Stimulated activated CD8-positive, alpha-beta memory T cell treated with anti-CD3 and anti-CD28 coated beads, Interleukin-7, amount 100 ng/mL, for 1 hour (primary cell): ENCODE measurements at places on chromosomes 2 and 18.
A peak's percentile ranks its signal among the peaks of the same experiment; 100 is the strongest.

GRCh38 chr18:44054514-44054913 lies 626.2 kb upstream of the SETBP1 start:
- no peak for DNase-seq

DNA sequence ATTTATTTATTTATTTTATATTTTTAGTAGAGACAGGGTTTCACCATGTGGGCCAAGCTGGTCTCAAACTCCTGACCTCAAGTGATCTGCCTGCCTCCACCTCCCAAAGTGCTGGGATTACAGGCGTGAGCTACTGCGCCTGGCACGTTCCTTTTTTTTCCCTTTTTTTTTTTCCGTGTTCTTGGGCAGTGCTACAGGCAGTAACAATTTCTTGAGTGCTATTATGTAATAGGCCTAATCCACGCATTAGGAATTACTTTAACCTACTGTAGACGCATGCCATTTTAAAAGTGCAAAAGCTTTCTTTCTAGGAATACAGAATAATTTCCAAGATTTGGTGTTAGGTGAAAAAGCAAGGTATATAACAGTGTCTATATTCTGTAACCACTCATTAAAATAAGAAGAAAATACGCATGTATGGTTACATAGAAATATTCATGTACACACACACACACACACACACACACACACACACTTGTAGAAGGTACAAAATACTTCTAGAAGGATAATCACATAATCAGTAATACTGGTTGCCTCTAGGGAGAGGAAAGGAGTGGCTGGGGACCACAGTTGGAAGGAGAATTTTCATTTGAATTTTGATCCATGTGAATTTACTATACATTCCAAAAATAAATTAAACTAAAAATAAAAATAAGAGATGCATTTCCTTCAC lies 92.3 kb downstream of the METTL8 start:
- DNase-seq: no peak

DNA sequence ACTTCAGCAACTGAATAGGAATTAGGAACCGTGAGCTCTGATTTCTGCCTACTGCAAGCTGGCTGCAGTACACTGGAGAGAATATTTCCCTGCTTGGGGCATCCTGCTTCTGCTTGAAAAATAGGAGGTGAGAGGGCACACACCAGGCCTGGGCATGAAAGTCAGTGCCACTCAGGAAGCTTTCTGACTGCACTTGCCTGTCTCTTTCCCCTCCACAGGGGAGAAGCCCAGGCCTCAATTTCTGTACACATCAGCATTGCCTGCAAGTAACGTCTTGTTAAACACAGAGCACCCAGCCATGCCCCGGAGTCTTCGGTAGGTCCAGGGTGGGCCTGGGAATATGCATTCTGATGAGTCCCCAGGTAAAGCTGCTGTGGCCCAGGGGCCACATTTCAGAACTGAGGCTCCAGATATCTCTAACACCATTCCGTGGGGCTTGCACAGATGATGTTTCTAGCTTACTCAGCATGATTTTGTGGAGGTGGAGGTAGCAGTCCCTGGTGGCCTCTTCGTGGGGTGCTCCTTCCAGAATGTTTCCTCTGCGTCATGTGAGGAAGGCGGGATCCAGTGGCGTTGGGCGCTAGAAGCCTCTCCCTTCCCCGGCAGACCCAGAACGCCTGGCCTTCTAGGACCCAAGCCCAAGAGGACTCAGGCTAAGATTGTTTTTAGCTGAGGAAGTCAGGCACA lies 114.1 kb downstream of the ZBTB7C start:
- DNase-seq: no peak

DNA sequence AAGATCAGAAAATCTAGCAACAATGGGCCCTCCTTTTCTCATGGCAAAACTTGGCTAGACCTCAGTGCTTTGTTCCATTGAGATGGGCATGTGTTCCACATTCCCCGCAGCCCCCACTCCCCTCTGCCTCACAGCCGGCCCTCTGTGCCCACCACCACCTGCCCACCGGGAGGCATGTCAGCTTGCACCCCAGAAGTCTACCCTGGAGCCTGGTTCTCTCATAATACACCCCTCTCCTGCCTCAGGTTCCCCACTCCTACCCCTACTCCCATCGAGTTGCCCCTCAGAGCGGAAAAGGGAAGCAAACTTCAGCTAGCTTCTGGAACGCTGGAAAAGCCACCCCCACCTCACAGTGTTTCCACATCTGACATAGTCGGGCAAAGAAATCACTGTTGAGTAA lies 219.0 kb downstream of the ANAPC1 start:
- no peak for DNase-seq

DNA sequence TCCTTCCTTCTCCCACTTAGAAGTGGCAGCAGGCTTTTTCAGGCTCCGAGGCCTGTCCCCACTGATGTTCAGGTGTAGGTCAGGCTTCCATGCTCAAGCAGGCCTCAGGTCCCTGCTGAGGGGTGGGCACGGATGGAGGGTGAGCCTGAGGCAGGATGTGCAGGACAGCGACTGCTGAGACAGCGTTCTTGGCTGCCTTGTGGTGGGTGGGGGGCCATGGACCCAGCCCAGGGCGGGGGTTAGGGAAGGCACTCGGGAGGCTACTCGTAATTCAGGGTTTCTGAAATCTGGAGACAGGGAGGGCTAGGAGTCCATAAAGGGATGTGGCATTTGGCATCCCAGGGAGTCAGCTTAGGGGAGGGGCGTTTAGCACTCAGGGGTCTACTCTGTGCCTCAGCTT lies 30.3 kb downstream of the COLEC11 start:
- DNase-seq: no peak

GRCh38 chr18:56637711-56638231 lies 621 bp downstream of the TXNL1 start:
- no peak for DNase-seq

DNA sequence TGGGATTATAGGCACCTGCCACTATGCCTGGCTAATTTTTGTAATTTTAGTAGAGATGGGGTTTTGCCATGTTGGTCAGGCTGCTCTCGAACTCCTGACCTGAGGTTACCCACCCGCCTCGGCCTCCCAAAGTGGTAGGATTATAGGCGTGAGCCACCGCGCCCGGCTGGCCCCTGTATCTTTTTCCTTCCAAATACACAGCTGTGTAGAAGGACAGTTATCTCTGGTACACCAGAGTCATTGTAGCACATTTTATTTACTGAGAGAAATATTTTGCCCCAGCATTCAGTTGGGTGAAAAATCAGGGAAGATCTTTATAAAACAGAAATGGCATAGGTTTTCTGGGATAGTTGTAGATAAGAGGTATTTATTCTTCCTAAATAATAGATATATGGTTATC lies 23.5 kb upstream of the POLR1B start:
- no peak for DNase-seq

GRCh38 chr2:56130463-56131070 lies 53.2 kb upstream of the CCDC85A start:
- no peak for DNase-seq

- DNase-seq: no peak
Observed at GRCh38 chr18:73381016-73381698, 513.4 kb upstream of the NETO1 start.

GRCh38 chr2:130160131-130160530 lies 15.2 kb upstream of the CCDC74B start:
- no peak for DNase-seq

GRCh38 chr18:31647127-31647753 lies 37.1 kb downstream of the B4GALT6 start:
- no peak for DNase-seq

DNA sequence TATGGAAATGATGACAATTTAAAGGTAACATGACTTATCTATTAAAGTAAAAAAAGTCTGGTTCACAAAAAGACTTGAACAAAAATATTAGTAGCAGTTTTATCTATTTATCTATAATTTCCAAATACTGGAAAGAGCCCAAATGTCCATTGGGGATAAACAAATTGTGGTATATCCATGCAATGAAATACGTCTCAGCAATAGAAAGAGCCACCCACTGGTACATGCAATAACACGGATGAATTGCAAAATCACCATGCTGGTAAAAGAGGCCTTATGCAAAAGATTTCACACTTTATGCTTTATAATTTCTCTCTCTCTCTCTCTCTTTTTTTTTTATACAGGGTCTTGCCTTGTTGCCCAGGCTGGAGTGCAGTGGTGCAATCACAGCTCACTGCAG lies 91.4 kb upstream of the ASAP2 start:
- DNase-seq: no peak

DNA sequence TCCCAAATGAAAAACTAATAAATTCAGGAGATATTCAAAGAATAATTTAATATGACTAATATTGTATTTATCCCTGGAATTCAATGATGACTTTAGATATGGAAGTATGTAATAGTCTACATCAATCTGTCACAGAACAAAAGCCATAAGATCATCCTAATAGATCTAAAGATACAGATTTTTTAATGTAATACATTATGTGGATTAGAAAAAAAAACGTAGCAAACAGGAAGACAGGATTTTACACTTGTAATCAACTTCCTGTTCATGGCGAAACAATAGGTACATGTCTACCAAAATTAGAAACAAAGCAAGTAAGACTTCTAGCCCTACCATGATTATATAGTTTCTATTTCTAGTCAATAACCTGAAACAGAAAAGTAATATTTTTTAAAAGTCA lies 192.2 kb downstream of the TTC32 start:
- DNase-seq: no peak

- no peak for DNase-seq
Observed at GRCh38 chr2:202721621-202722020, 86.9 kb downstream of the FAM117B start.

GRCh38 chr2:63369146-63369545 lies 219.1 kb downstream of the WDPCP start:
- DNase-seq: no peak

- DNase-seq: no peak
Observed at GRCh38 chr2:240814946-240815760, 4.9 kb downstream of the KIF1A start.

DNA sequence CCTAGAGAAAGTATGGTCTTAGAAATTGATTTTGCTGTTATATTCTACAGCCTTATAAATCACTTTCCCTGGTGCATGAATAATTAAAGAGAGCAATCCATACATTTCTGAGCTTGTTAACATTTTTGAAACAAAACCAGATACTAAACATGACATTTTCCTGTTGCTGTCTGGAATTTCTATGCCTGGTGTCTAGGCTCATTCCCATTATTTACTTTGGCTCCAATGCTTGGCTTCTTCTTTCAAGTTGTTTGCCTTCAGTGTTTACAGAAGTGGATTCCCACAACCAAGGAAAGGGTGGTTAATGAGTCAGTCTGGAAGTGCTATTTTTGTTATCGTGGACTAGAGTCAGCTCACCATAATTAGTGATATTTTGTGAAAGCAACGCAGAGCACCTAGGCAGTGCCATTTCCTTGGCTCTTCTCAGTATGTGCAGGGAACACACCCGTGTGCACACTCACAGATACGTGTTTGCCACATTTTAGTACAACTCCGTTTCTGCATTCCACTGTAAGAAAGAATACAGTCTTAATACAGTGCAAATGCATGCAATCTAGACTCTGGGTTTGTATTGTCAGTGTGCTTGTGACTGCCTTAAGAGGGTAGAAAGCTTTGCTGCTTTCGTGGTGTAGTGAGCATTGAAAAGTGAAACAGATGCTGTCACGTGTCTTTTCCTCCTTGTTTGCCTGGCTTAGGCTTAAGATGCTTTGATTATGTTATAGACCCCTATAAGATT lies 185.0 kb upstream of the RASGRP3 start:
- DNase-seq: no peak

GRCh38 chr18:45106331-45106774 lies 425.7 kb downstream of the SETBP1 start:
- peak; percentile 13 for DNase-seq

GRCh38 chr2:10125842-10126631 lies 3.5 kb downstream of the RRM2 start:
- no peak for DNase-seq

DNA sequence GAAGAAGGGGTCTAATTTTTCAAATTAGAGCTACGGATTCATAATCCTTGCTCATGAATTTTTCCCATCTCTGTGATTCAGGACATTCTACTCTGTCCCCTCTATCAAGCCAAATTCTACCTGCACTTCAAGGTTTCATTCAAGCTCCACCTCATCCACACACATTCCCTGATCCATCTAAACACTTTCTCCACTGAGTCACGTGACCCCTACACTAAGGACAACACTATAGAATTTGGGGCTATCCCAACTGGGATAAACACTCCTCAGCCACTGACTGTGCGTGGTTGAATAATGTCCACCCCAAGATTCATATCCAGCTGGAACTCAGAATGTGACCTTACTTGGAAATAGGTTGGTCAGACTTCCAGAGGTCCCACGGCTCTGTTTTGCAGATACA lies 159.9 kb upstream of the ACVR2A start:
- DNase-seq: no peak

DNA sequence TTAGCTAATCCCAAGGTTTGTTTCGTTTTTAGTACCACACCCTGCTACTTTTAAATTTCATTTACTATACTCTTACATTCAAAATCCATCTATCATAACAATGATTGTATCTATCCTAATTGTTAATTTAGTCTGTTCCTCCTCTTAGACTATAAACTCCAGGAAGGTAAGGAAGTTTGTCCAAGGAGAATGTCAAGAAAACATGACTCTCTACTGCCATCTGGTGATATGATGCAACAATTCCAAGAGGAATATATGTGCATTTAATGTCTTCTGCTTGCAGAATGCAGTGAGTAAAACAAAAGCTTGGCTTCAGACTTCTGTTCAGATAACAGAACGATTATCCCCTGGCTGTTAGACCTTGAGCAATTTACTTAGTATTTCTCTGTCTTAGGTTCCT lies 1267.1 kb downstream of the LRP1B start:
- no peak for DNase-seq

GRCh38 chr2:109138449-109138848 lies 9.4 kb downstream of the SH3RF3 start:
- DNase-seq: no peak

- no peak for DNase-seq
Observed at GRCh38 chr18:21548647-21549046, 51.9 kb downstream of the ESCO1 start.

DNA sequence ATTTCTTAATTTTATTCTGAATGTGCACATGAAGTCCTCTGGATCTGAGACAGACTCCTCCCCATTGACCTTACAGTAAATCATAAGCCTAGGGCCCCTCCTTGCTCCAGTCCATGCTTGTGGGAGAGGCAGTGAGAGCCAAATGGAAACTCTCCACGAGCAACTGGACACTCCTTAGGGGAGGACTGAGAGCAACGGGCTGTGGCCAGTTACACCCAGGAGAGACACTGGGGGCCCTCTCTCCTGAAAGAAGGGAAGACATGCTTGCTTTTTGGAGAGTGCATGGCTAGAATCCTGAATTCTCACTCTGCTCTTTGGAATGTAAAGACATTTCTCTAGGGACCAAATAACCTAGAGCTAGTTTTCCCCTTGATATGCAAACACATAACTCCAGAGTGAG lies 49.0 kb upstream of the BIN1 start:
- no peak for DNase-seq

DNA sequence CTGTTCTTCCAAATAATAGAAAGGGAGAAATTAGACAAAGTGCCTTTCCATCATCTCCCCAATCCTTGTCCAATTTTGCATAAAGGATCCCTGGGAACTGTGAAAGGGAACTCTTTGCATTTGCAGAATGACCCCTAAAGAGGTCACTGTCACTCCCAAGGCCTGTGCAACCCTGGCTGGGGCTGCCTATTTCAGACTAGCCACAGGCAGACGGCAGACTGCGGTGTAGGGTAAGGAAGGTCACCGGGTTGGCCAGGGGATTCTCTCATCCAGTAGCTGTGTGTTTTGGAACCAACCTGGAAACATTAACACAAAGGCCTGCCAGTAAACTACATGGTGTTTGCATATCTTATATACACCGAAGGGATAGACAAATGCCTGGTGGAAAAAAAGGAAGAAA lies 818.7 kb downstream of the BCL11A start:
- DNase-seq: no peak

- no peak for DNase-seq
Observed at GRCh38 chr2:172087207-172087779, 2.0 kb downstream of the DLX1 start.

- no peak for DNase-seq
Observed at GRCh38 chr2:160054984-160055725, 7.3 kb downstream of the PLA2R1 start.
